ENCODE measurements at places on chromosomes 1 and 21.

DNA sequence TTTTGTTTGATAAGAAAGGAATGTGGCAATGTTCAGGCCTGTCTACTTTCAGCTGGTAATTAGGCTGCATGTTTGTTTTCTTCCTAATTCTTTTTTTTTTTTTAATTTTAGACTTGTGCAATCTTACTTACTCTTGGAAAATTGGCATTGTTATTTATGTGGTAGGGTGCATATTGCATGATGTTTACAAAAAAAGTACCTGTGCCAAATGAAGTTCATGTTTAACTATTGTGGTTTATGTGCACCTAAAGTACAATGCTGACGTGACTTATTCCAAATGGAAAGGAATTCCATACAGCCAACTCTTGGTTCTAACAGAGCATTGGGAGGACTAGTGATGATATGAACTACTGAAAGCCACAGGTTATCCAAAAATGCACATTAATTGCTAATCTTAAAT, 51.0 kb downstream of the KCNK2 start:
- DNase-seq: no peak

DNA sequence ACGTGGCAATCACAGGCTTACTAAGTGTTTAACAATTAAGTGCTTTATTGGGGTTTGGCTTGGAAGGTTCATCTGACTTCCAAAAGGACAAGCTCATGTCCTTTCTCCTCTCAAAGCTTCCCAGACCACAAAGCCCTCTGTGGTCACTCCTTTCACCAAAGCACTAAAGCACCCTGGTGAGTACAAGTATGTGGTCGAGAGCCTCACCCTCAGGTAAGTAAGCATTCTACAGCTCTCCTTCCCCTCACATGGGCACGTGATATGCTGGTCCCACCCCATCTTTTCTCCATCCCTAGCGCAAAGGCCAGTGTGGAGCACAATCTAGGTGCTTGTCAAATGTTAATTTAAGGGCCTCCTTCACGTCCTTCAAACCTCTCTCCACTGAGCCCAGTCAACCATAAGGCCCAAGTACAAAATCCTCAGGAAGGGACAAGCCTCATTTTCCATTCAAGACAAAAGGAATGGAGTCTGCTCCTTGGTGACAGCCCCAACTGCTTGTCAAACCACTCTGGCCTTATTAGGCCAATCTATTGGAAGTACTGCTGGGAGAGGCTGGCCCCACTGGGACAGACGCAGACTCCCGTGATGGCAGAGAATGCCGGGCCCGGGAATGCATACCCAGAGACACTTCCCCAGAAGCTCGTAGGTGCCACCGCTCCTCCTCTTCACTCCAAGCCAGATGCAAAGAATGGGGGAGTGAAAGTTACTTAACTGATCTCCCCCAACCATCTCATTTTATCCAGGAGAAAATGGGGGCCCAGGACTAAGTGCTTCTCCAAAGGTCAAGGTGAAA, 7.8 kb downstream of the STMN1 start:
- no peak for DNase-seq

DNA sequence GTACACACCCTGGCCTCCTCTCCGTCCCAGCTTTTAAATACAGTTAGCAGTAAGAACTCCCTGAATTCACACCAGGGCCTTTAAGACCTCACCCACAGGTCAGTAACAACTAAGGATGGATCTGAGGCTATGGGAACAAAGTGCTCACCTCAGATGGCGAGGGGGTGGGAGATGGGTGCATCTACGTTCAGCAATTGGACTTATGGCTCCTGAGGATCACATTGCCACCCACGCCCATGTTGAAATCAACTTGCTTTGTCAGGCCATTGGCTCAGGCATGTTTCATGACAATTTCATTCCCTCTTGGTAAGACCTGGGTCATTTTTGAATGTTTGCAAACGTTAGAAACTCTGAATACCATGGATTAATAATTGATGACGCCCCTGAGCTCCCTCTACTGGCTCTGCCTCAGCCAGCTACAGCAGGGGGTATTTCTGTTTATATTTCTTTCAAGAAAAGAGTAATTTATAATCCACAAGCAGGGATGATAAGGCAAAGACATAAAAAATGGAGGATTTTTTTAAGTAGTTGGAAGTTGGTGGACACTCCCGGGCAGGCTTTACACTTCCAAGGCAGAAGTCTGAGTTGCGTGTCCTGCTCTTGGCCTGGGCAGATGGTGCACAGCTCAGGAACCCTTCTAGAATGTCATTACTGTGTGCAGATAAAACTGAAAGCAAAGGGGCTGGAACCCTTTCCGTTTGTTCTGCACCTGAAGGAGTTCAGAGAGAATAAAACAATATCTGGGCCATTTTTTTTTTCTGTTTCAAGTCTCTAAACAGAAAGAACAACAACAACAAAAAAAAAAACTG, 13.7 kb upstream of the LBR start:
- DNase-seq: no peak

- no peak for DNase-seq
Measured at GRCh38 chr1:235286667-235287066, 41.3 kb downstream of the ARID4B start.
